Fibroblast of mammary gland (primary cell): ENCODE measurements at places on chromosomes 5 and 9.

DNA sequence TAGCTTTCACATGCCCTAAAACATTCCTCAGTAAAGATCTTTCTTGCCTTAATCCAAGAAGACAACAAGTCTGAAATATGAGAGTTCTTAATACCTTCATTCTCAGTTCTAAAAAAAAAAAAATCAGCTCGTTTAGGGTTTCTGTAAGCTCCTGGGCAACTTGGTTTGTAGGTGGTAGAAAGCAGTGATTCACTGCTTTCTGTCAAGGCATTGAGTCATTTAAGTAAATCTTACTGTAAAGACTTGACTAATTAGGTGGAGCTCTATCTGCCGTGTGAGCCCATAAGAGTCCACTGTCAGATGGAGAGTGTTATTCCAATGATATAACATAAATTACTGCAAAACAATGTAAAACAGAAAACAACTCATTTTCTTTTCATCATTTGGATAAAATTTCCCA is 56.1 kb upstream of the MAST4 start:
- no peak for DNase-seq

DNA sequence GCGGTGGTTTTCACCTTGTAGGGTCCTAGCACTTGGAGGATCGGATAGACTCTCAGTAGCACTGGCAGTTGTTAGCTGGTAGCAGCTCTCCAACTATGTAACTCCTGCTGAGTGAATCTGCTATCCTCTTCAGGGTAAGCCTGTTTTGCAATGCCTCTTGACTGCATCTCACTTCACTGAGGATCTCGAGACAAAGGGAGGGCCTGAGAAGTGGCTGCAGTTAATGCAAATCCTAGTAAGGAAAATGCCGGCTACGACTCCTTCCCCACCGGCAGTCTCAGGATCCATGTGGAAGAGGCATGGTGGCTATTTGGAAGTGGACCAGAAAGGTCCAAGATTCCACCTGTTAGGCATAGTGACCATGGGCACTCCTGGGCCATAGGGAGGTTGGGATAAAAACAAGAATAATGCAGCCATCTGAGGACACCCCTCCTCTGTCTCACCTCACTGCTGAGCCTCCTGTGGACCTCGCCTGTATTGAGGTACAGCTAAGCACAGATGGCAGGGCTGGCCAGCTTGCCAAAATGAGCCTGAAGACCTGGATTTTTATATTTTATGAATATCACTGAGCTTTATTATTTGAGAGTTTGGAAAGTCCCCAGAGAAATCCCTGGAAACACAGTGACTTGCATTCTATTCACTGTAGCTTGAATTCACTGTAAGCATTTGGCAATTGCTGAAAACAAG is 146.0 kb downstream of the LIFR start:
- DNase-seq: no peak

DNA sequence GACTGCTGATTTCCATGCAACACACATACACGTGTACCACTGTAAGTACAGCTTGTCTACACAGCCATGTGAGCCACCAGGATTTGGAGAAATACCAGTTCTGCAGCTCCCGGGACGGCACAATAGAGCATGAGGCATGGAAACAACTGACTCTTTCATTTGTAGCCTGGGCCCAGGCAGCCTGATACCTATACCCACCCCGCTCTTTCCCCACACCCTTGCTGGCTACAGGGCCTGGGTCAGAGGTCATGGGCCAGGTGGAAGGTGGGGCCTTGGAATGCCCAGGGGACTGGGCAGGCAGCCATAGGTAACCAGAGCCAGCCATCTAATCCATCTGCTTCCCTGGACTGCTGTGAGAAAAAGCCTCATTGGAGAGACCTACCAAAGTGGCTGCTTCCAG is 39.0 kb upstream of the ZSWIM6 start:
- DNase-seq: no peak

DNA sequence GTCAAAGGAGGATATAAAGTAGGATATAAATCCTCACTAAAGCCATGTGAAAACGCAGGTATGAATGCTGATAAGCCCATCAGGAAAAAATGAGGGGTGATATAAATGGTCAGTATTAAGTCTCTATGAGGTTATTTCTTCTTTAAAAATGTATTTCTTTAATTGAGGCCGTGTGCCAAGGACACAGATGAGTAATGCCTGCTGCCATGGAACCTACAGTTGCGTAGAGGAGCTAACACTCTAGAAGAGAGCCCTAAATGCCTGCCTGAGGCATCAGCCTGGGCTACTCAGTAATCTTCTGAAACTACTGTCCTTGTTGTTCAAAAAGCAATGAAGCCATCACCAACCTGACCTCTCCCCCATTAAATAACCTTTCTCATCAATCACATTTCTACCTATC is 84.9 kb downstream of the KLHL3 start:
- DNase-seq: peak; percentile 28

- peak; percentile 55 for DNase-seq
These were observed 86.9 kb upstream of the SIMC1 start for GRCh38 chr5:176151281-176151680.
